Liver (tissue), 10 donors: ENCODE measurements at places on chromosomes 12 and 14. TPM values are rescaled to one million over a fixed set of nuclear protein-coding genes. Genes with fewer than 3 reads are reported as not detected.
A peak's percentile ranks its signal among the peaks of the same experiment; 100 is the strongest.

ACVRL1 gene
- 7.5 TPM for total RNA-seq

SCAF11 gene
- 38.4 TPM for total RNA-seq

KRT6C gene
- total RNA-seq, result 0.61 TPM

AICDA gene
- not detected for total RNA-seq

KRT2 gene
- total RNA-seq, result not detected

DNA sequence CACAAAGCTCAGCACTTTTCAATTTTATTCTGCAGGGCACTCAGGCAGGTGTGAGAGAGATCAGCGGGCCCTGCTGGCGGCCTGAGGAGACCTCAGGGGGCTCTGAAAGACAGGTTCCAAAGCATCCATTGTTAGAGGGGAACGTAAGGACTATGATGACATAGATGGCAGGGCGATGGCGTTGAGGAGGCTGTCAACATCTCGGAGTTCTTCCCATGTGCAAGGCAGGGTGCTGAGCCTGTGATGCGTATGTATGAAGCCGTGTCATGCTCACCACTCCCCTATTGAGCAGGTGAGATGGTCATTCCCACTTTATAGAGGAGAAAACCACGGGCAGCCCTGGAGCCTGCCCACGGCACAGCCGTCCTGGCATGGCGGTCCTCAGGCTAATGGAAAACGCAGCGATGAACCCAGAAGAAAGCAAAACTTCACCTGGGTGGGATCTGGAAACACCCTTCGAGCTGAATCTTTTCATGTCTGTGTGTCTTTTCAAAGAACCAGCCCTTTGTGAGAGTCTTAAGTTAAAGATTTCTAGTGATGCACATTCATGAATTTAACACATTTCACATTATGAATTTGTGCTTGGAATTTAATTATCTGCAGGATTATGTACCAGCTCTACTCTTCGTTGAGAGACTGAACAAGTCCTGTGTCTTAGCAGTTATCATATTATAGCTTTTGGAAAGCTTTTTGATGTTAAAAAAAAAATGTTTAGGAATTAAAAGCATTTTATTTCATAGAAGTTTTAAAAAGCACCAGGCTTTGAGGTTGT, 64.7 kb downstream of the RIMBP2 start:
- no peak for DNase-seq

DNA sequence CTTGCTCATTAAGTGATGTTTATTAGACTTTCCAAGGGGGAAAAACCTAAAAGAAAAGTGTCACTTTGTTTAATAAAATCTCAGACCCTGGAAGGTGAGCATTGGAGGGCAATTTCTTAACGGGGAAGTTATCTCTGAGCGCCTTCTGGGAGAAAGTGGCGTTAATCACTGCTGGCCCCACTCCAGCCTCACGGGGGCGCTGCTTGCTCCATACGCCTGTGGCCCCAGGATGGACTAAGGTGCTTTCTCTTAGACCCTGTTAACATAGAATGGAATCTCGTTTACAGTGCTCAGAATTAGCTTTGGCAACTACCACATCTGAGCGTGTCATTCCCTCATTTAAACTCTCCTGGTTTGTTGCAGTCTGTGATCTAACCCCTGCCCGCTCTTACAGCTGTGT, 16.4 kb upstream of the PRIMA1 start:
- no peak for DNase-seq

DNA sequence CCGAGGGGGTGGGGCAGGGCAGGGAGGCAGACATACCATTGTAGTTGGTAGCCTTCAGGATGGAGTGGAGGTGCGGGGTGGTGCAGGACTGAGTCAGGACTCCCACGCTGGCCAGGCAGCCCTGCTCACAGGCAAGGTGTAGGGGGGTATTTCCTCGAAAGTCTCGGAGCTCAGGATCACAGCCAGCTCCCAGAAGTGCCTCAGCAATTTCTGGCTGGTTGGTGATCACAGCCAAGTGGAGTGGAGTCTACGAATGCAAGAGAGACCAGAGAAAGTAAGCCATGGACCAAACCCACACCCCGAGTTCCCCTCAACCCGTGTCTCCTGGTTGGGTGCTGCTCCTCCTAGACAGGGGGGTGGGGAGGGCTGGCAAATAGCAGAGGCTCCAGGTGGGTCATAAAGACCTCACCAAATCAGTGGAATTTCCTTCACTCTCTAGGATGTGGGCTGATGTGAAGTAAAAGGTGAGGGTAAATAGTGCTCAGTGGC, 1.4 kb downstream of the NFKBIA start:
- no peak for DNase-seq

- DNase-seq, result no peak
Measured at GRCh38 chr12:5505116-5505515, 73.2 kb downstream of the NTF3 start.

DNA sequence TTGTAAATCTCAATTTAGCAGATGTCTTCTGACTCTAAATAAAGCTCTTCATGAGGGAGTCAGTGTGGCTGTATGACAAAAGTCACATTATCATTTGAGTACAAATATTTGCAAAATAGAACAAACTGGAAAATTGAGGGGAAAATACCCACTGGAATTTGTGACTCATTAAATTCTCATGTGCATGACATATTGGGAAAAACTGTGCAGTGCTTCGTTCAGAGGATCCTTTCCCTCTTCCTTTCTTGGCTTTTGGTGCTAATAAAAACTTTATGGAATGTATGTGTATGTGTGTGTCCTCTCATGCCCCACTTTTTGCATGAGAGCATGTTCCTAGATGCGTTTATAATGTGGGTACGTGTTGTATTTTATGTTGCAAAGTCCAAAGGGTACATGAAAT, 267.8 kb downstream of the KTN1 start:
- DNase-seq, result no peak

- peak; percentile 49 for DNase-seq
Measured at GRCh38 chr12:122022393-122023338, 982 bp downstream of the BCL7A start.

- DNase-seq, result no peak
Measured at GRCh38 chr14:44589180-44589579, 82.1 kb upstream of the FSCB start.

DNA sequence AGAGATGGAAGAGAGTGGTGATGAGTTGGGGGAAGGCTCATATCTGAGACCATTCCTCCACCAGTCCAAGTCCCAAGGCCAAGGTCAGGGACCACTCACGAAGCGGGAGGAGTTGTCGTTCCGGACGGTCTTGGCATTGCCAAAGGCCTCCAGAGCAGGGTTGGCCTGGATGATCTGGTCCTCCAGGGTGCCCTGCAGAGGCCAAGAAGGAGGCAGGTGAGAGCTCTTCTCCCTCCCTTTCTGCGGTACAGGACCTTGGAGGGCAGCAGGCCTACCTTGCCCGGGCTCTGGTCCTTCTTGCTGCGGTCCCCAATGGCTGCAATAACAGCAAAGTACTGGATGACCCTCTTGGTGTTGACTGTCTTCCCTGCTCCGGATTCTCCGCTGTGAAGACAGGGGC, 4.0 kb downstream of the MYH7 start:
- DNase-seq, result no peak

DNA sequence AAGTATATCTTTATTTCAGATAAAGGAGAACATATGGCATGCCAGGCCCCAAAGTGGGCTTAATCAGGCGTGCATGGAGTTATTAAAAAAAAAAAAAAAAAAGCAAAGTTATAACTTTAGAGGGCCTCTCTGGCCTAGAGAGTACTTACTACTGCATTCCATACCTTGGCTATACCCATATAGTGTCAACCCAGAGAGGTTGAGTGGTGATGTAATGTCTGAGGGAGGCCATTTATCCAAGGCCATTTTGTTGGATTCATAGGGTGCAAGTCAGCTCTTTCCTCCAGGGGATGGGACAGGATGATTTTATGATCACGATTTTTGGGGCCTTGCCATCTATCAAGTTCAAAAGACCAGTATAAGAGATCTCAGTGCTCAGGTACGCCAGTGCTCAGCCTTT, 66.4 kb downstream of the DCAF5 start:
- no peak for DNase-seq

GRCh38 chr14:65033181-65033580, 46.5 kb downstream of the FNTB start:
- no peak for DNase-seq

DNA sequence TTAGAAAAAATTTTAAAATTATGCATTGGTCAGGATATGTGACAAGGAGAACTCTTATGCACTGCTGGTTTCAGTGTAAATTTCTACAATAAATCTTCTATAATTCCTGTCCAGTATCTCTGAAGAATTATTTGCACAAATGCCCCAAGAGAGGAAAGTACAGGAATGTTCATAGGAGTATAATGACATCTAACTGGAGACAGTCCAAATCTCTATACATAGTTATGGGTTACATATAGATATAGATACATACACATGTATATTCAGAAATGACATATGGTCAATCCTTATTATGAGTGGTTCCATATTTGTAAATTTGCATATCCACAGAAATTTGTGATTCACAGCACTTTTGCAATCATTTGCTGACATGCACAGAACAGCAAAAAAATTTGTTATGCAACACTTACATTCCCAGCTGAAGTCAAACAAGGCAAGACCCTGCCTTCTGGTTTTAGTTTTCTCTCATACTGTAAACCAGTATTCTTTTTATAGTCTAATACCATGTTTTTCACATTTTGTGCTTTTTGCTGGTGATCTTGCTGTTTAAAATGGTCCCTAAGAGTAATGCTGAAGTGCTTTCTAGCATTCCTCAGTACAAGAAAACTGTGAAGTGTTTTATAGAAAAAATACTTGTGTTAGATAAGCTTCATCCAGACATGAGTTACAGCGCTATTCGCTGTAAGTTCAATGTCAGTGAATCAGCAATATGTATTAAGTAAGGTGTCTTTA, 103.8 kb downstream of the SLC16A7 start:
- no peak for DNase-seq

GRCh38 chr12:56873382-56873781, 60.8 kb downstream of the SDR9C7 start:
- no peak for DNase-seq

GRCh38 chr12:53869500-53869899, 69.1 kb upstream of the HOXC13 start:
- no peak for DNase-seq

DNA sequence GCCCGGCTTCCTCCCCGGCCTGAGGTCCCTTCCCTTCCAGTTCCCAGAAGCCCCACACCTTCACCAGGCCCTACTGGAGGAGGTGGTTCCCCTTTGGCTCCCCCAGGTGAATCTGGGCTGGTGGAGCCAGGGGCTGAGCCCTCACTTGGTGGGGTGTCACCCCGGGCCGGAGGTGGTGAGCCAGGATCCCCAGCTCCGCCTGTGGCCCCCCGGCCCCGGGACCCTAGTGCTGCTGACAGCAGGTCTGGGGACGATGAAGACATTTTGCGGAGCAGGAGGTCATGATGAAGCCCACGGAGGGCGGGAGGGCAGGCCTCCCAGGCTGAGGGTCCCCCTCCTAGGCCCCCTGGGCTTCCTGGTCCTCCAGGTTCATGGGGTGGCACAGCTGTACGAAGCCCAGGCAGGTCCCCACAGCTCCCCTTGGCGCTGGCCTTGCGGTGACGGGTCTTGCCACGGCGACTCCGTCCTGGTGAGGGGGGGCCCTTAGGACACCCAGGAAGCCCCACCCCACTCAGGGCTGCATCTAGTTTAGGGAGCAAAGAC, 16.6 kb downstream of the MAP3K12 start:
- no peak for DNase-seq

- DNase-seq, result no peak
Measured at GRCh38 chr14:45891417-45892080, 638.5 kb upstream of the MIS18BP1 start.

DNA sequence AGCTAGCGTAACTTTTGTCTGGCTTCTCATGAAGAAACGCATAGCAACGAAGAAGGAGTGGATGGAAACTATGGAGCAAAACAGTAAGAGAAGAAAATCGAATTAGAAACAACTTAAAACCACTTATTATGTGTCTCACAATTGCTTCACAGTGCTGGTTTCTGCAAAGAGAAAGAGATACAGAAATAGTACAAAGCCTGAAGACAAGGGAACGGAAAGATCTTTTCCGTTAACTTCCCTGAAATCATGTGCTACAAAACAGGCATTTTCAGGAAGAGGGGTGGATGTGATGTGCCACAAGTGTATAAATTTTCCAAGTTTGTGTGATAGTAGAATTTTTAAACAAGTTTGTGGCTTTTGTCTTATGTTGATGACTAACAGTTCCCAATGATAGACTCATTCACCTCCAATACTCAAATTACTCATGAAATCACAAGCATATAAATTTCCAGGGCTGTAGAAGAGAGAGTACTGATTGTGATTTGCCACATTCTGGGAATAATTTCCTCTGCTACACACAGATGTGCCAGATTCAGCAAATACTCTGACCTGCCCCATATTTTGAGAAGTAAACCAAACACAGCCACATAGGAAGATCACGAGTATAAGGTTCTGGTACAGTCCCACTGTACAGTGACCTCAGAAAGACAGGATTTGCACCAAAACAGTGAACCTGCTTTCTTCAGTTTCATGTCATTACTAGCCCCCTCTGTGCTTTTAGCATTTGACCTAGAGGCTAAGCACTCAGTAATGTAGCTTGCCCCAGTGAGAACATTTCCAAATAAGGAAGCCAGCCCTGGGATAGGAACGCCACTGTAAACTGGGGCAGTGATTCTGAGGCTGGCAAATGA, 41.4 kb upstream of the PPFIA2 start:
- no peak for DNase-seq

GRCh38 chr12:27965411-27965810, 7.1 kb downstream of the PTHLH start:
- DNase-seq, result no peak

DNA sequence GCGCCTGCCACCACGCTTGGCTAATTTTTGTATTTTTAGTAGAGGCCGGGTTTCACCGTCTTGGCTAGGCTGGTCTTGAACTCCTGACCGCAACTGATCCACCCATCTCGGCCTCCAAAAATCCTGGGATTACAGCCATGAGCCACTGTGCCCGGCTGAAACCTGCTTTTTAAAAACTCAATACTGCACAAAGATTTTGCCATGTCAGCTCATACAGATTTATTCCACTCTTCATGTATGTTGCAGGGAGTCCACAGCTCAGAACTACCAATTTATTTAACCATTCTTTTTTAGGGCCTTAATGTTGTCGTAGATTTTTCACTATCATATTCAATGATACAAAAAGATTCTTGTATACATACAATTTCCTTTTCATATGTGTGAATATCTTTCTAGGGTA, 20.0 kb downstream of the ZCCHC8 start:
- DNase-seq, result no peak

DNA sequence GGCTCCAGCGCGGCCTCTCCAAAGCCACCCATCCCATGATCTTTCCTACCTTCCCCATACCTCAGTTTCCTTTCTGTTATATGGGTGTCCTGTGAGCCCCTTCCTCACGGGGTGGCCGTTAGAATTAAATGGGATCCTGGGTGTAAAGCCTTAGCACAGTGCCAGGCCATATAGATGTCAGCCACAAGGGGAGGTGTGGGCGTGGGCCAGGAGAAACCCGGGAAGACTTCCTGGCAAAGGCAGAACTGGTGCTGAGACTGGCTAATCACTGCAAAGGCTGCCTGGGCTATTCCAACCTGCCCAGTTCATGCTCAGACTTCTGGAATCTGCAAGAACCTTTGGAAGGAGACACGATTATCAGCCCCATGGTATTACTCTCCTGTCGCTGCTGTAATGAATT, 11.0 kb upstream of the NCOR2 start:
- DNase-seq, result no peak
